ENCODE measurements at places on chromosomes 6 and 20.

DNA sequence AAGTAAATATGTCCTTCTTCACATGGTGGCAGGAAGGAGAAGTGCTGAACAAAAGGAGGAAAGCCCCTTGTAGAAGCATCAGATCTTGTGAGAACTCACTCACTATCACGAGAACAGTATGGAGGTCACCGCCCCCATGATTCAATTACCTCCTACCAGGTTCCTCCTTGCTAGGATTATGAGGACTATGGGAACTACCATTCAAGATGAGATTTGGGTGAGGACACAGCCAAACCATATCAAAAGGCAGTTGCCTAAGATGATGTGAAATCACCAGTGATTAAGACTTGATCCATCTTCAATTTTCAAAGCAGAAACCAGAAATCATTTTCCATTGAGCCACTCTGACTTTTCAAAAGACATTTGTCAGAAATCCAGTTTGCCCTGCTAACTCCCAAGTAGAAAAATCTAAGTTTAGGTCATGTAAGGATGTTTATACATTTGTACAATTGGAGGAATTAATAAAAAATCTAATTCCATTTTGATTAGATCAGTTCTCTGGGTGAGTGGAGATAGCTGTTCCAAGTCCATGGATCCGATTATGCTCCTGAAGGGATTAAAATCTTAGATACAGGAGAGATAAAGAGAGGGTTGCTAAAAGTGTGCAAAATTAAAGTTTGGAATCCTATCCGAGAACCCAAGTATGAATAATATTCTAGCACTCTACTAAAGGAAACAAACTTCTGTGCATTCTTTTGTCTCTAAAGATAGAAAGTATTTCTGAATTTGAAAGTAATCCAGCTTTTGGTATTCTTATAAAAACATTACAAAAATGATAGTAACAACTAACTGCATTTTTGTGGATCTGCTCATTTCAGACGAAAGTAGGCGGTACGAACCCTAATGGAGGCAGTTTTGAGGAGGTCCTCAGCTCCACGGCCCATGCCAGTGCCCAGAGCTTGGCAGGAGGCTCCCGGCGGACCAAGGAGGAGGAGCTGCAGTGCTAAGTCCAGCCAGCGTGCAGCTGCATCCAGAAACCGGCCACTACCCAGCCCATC lies 39.5 kb downstream of the HDDC2 start:
- no peak for DNase-seq

GRCh38 chr20:51154708-51155690 lies 132.1 kb upstream of the KCNG1 start:
- no peak for DNase-seq

- DNase-seq = no peak
Measured at GRCh38 chr20:9363673-9364072, 150.7 kb upstream of the LAMP5 start.

GRCh38 chr6:167762259-167762962 lies 64.3 kb upstream of the AFDN start:
- no peak for DNase-seq

DNA sequence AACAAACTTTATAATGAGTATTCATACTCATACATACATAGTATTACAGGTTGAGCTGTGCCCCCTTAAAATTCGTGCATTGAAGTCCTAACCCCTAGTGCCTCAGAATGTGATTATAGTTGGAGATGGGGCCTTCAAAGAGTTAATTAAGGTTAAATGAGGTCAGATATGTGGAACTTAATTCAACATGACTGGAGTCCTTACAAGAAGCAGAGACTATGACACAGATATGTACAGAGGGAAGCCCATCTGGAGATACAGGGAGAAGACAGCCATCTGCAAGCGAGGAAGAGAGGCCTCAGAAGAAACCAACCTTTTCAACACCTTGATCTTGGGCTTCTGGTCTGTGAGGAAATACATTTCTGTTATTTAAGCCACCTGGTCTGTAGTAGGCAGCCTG lies 536.1 kb upstream of the AGPAT4 start:
- DNase-seq = no peak

Data from COR-L47 (cell line).